ENCODE measurements at places on chromosomes 12 and 14. TPM values are rescaled to one million over a fixed set of nuclear protein-coding genes. Genes with fewer than 3 reads are reported as not detected.
A peak's percentile ranks its signal among the peaks of the same experiment; 100 is the strongest.

GRCh38 chr12:130622803-130623202 lies 93.3 kb downstream of the RIMBP2 start:
- DNase-seq = no peak

DNA sequence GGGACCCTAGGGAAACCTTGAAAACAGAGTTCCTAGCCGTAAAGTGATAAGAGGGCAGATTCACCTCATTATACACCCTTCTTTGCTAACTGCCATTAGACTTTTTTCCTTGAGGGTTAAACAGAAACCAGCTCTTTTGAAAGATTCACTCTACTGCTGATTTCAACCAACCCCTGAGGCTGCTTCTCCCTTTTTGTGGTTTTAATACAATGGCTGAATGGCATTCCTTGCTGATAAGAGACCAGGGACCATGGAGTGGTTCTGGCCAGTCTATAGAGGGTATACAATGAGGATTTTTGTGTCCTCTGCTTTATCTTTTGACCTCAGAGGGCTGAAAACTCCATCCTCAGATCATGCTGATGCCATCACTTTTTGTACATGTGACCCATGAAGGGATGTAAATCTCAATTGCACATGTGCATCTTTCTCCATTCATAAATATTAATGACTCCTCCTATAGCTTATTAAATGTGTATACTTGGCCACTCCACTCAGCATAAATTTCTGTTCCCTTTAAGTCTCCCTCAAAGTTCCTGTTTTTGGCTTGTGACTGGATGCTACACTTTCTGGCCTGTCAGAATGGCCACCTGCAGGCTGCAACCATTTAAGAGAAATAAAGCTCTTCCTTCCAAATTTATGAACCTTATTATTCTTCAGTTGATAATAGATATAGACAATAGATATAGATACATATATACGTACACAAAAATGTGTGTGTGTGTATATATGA lies 233.8 kb upstream of the SEL1L start:
- no peak for DNase-seq

DNA sequence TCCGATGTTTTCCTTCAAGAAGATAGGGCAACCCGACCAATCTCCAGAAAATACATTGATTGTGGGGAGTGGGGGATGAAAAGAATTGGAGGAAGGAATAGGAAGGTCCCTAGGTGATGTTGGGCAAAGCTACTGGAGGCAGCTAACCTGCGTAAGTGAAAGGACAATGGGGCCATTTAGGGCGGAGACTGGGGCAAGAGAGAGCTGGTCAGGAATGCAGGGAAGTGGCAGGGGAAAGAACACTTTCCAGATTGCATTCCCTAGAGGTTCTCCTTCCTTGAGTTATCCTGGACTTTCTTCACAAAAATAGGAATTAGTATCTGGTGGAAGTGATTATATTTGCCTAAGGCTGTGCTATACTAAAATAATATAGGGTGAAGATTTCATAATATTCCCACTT lies 151.8 kb upstream of the HMGA2 start:
- DNase-seq = no peak

DNA sequence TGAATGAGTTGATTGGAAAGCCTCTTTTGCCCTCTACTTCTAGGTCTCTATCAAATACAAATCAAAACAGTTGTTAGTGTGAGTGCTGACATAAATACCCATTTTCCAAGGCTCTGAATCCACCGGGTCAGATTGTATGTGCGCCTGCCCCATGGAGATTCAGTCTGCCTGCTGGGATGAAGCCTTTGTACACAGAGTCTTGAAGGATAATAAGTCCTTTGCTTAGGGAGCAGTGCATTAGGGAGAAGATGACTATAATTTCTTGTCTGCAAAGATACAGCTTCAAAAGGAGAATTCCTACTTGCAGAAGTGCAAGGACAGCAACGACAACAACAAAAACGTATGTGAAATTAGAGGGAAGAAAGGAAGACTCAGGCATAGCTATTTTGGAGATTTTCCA lies 90.3 kb upstream of the VRK1 start:
- DNase-seq = no peak

DNA sequence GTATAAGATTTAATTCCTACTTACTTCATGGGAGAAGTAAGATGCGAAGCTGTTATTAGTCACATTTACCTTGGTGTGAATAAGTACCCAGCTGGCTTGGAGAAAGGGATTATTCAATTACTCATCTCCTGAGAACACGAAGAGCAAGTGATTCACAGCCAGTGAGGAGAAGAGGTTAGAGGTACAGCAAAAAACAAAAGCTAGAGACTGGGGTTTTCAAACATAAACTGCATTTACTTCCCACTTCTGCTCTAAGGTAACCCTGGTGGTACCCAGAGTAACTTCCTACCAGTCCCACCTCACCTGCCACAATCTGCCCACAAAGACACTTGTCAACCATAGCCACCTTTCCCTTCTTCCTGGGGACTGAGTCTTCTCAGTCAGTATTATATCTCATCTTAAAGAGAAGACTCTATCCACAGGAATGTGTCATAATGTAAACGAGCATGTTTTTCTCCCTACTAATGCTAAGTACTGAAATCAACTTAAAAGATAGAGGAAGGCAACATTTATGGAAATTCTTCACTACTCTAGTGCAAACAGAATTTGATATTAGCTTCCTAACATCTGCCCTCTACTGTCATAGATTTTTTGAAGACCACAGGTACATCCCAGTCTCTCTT lies 6.0 kb upstream of the IL22 start:
- no peak for DNase-seq

- DNase-seq = no peak
Measured at GRCh38 chr14:64789696-64790095, 85.5 kb downstream of the PLEKHG3 start.

DNA sequence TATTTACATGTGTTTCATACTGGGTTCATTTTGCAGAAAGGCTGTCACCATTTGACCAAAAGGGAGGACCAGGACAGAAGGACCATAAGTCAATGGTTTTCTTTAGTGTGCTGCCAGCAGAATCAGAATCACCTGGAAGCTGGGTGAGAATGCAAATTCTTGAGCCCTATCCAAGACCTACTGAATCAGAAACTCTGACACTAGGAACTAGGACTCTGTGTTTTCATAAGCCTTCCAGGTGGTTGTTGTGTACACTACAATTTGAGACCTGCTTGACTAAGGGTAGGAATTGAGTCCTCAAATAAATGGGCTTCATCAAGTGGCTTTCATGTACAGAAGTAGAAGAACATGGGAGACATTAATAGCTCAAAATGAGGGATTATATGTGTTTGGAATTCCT lies 32.2 kb downstream of the PDE6H start:
- no peak for DNase-seq

- no peak for DNase-seq
Measured at GRCh38 chr12:116939734-116940133, 29.0 kb downstream of the FBXW8 start.

DNA sequence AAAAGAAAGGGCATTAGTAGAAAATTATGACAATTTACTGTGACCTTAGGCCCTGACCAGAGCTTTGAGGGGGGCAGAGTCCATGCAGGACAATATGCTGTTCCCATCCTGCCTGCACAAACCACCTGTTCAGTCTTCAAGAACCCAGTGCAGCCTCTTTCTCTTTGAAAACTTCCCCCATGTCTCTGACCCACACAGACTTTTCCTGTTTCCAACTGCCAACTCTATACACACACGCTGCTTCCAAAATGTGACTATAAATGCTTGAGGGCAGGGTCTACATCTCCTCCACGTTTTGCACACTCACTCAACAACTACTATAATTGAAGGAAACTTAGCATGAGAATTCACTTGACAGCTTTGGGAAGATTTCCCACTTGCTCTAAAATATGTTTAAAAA lies 36.6 kb upstream of the SYCP3 start:
- no peak for DNase-seq

DNA sequence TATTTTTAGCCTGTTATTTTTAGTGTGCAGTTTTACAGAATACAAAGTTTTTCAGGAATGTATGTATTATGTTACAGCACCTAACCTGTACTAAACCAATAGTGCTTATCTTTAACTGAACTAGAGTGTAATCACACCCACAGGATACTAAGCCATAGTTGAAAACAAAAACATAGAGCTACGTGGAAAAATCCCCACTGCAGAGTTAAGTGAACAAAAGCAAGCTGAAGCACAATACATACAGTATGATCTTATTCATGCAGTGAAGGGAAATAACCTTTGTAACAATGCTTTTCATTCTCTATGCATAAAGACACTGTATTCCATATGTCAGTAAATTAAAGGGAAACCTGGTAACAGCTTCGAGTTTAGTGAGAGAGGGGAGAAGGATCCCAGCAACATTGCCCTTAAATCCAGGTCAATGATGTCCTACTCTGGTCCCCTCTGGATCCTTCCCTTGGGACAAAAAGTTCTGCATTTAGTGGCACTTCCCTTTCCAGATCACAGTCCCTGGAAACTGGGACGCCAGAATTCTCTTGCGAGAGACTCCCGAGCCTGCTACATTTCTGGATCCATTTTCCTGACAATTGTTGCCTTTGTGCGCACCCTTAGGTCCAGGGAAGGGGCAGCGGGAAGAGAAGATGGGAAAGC lies 121.3 kb upstream of the CCND2 start:
- DNase-seq = no peak

GRCh38 chr12:66902020-66902419 lies 223.1 kb upstream of the GRIP1 start:
- DNase-seq = no peak

DNA sequence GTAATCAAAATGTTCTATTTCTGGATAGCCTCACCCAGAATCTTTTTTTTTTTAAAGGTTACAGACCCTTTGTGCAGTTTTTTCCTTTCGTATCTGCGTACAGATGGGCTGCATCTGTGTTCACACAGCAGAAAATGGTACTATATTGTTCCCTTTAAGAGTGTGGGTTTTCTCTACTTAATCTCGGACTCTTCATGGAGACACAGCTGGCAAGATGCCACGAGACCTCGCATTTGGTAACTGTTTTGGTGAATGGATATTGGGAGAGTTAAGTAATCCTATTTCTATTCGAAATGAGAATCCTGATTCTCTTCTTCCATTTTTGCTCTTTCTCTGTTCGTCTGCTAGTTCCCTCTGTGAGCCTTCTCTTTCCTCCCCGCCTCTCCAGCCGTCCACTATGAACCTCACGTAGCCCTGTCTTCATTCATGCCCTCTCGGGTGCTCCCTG lies 85.7 kb downstream of the SAMD4A start:
- DNase-seq = peak; percentile 55

GRCh38 chr12:112214064-112214463 lies 88.7 kb downstream of the TRAFD1 start:
- DNase-seq = no peak

DNA sequence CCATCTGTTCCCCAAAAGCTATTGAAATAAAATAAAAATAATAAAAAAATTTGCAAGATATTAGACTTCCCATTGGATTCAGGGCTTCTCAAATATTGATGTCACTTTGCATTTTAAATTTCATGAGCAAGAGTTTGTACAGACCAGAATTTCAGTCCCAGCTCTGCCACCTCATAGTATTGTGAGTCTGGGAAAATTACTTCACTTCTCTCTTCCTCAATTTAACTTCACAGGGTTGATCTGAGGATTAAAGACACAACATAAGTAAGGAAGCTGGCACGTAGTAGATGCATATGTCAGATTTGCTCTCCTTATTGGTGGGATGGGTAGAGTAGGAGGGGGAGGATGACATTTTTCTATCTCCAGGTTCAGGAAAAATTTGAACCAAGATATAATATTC lies 32.8 kb downstream of the COX8C start:
- no peak for DNase-seq

DNA sequence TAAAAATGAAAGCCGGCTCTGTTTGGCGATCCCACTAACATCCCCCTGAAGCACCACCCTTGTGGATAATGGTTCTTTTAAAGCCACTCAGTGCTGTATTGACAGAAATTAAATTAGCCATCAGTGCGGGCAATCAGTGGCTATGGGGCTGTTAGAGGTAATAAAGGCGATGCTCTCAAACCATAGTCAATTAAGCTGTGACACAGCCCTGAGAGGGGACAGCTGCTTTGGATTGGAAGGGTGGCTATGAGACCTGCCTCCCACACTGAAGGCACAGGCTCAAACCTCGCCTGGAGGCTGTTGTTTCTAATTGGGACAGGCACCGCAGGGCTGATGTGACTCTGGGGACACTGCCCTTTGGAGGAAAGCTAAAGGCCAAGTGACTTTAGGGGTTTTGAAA lies 562.2 kb downstream of the VRK1 start:
- no peak for DNase-seq

GRCh38 chr14:64202716-64203115 lies 91.5 kb downstream of the ESR2 start:
- no peak for DNase-seq

The COL2A1 gene
- total RNA-seq = not detected

The SIX1 gene
- under 0.01 TPM for total RNA-seq

The INHBC gene
- total RNA-seq = not detected

The MIP gene
- total RNA-seq = 0.26 TPM

The GPR132 gene
- under 0.01 TPM for total RNA-seq

The VRTN gene
- not detected for total RNA-seq

The KRT78 gene
- total RNA-seq = not detected

The SIRT4 gene
- total RNA-seq = 1.8 TPM

The SLC6A12 gene
- 0.13 TPM for total RNA-seq

The PPTC7 gene
- 6.0 TPM for total RNA-seq

The OTOGL gene
- 0.26 TPM for total RNA-seq

Data from dermis microvascular lymphatic vessel endothelial cell (primary cell).